Placental pericyte (primary cell): ENCODE measurements at places on chromosomes 16 and 17. TPM values are rescaled to one million over a fixed set of nuclear protein-coding genes. Genes with fewer than 3 reads are reported as not detected.

The KCNJ16 gene
- total RNA-seq = not detected in 2 replicates

The TNFRSF13B gene
- not detected in 2 replicates for total RNA-seq

The TP53TG3D gene
- 0.43 and 1.3 TPM in 2 replicates for total RNA-seq

The EPX gene
- not detected in 2 replicates for total RNA-seq

The TLCD1 gene
- total RNA-seq = 4.2 TPM in 2 replicates

The ATP2A3 gene
- 19.9 and 27.6 TPM in 2 replicates for total RNA-seq

The TIMM22 gene
- total RNA-seq = 13.8 and 21.9 TPM in 2 replicates

The STX8 gene
- total RNA-seq = 41.1 and 44.4 TPM in 2 replicates

The SLC52A1 gene
- total RNA-seq = 0.14 TPM in 1 of 2 replicates, not detected in the other

The GRB7 gene
- 0.57 TPM in 1 of 2 replicates, not detected in the other for total RNA-seq

The ZSCAN10 gene
- total RNA-seq = not detected in 2 replicates

The TLCD3B gene
- 0.43 TPM in 1 of 2 replicates, not detected in the other for total RNA-seq

The EFNB3 gene
- 0.72 and 1.5 TPM in 2 replicates for total RNA-seq

The GPR179 gene
- under 0.01 TPM in 1 of 2 replicates, not detected in the other for total RNA-seq

The GPR139 gene
- total RNA-seq = not detected in 2 replicates

The KRTAP1-1 gene
- not detected in 2 replicates for total RNA-seq

The TOB1 gene
- 11.0 and 20.8 TPM in 2 replicates for total RNA-seq

The BCL6B gene
- under 0.01 TPM in 1 of 2 replicates, not detected in the other for total RNA-seq

The TBC1D3 gene
- total RNA-seq = not detected in 2 replicates

The NPW gene
- 0.22 and 1.0 TPM in 2 replicates for total RNA-seq

The CDH15 gene
- 0.14 and 0.66 TPM in 2 replicates for total RNA-seq

The UNK gene
- 15.3 and 24.6 TPM in 2 replicates for total RNA-seq
